ENCODE measurements at places on chromosomes 7 and 10. TPM values are rescaled to one million over a fixed set of nuclear protein-coding genes. Genes with fewer than 3 reads are reported as not detected.

UBTD1 gene
- total RNA-seq, result 18.4 TPM

STEAP4 gene
- total RNA-seq, result 41.7 TPM

MMP21 gene
- total RNA-seq, result not detected

PDK4 gene
- total RNA-seq, result 399 TPM

LRRC4 gene
- 6.1 TPM for total RNA-seq

POLR2J2 gene
- total RNA-seq, result 2.2 TPM

SORCS3 gene
- total RNA-seq, result 0.25 TPM

DNA sequence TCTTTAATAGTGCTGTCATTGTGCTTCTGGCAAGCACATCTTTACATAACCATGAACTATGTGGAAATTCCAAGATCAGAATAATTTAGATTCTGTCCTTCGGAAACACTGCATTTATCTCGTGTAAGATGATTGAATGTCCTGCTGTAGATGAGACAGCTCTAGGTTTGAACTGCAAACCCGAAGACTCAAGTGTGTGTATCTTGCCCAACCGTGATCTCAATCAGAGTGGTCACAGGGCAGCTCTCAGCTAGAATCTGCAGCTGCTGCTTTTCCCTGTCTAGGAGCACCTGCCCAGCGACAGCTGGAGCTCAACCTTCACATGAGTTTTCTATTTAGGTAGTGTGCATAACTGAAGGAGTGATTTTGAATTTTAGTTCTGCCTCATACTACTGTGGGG, 17.5 kb upstream of the KIF20B start:
- DNase-seq, result no peak

GRCh38 chr7:107138696-107139420, 29.9 kb upstream of the HBP1 start:
- DNase-seq, result no peak

DNA sequence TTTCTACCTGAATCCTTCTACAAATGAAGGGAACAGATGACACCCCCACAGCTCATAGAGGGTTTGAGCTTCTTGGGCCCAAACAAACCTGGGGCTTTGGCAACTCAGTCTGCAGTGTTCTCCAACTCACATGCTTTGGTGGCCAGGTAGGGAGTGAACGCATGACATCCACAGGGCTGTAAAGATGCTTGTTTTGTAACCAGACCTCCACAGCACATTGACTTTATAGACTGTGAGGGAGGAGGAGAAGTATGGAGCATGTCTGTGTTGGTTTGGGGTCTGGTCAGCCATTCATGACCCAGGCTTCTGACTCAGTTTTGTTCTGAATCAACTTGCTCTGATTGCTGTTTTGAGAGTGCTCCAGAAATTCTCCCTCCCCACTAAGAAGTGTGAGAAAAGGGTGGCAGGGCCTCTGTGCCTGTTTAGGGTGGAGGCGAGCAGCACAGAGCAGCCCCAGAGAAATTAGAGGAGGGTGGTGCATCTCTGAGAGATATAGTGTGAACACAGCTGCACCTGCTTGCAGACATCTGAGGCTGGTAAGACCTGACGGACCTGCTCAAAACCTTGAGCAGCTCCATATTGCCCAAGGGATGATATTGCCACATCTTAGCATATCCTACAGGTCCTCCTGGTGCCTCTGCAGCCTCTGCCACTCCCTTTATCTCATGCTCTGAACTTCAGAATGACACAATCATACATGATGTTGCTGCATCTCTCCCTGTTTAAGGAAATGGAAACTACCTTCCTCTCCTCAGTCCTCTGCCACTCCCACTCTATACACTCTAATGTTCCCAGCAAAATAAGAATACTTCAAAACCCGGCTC, 287.7 kb downstream of the ABCA13 start:
- no peak for DNase-seq

DNA sequence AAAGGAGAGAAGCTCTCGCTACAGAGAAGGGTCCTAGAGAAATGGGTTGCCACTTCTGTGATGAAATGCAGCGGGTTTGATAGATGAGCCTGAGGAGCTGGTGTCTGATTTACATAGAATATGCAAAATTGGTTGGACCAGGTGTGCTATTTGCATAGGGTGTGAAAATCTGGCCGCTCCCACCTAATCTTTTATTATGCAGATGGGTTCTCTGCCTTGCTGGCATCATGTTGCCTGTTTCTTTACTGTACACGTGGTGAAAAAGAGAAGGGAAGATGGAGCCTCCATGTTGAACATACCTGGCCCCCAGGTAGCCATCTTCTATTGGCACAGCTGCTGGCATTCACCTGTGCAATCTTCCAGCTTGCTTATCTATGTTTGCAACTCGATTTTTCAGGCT, 212.2 kb downstream of the ANKRD7 start:
- no peak for DNase-seq

DNA sequence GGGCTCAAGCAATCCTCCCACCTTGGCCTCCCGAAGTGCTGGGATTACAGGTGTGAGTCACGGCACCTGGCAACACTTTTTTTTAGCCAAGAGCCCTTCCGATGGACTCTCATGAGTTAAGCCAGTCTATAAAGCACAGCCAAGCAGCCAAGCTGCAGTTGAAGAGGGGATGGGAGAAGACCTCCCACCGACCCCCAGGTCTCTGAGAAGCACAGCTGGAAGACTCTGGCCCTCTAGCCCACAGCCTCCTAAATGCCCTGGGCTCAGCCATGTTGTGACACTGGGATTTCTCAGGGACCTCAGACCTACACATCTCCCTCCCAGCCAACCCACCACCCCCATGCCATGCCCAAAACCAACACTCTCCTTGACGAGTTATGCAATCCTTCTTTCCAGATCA, 31.1 kb downstream of the CALML3 start:
- no peak for DNase-seq
